ENCODE measurements at places on chromosomes 4 and X.
A peak's percentile ranks its signal among the peaks of the same experiment; 100 is the strongest.

DNA sequence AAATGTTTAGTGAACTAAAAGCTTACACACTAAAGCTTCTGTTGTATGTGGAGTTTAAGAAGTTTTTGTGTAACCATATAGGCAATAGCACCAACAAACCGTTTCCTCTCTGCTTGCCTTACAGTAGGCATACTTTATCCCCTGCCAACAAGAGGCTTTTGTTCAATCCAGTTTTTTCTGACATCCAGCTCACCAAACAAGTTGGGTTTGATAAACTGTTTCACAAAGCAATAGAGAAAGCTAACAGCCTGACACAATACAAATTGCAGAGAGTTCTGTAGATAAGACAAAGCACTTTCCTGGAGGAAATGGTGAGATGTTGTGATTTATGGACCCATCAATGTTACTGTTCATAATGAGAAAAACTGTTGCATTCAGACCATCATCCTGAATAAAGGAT, 53.8 kb downstream of the PACRGL start:
- no peak for DNase-seq

DNA sequence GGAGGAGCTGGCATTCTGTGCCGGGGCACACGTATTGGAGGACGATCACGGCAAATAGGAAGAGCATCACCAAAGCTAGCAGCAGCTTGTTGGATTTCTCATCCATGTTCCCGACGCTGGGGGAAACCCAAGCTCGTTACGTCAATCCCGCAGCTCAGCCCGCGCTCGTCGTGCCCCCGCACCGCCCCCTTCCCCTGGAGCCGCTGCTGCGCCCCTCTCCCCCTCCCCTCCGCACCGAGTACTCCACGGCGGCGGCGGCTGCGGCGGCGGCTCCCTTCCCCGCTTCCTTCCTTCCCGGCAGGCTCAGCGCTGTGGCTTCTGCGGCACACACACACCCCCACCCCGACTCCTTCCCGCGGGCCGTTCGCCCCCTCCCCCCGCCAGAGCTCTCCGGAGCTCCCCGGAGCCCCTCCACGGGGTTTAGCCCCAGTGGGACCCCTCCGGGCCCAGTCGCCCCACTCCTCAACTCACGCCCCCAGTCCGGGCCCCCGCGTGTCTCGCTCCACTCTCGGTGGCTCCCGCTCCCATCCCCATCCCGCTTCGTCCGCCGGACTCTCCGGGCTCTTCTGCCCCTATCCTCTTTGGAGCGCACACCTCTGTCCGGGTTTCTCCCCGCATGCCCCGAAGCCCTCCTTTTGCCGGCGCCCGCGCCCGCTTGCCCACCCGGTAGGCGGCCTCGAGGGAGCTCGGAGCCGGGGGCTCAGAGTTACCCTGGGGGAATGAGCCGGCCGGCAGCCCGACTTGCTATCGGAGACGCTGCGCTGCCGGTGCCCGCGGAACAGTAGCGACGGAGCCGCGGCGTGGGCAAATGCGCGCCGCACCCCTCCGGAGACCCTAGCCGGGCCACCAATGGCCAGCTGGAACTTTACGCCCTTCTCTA, 978 bp downstream of the HS6ST2 start:
- DNase-seq, result peak; percentile 10

DNA sequence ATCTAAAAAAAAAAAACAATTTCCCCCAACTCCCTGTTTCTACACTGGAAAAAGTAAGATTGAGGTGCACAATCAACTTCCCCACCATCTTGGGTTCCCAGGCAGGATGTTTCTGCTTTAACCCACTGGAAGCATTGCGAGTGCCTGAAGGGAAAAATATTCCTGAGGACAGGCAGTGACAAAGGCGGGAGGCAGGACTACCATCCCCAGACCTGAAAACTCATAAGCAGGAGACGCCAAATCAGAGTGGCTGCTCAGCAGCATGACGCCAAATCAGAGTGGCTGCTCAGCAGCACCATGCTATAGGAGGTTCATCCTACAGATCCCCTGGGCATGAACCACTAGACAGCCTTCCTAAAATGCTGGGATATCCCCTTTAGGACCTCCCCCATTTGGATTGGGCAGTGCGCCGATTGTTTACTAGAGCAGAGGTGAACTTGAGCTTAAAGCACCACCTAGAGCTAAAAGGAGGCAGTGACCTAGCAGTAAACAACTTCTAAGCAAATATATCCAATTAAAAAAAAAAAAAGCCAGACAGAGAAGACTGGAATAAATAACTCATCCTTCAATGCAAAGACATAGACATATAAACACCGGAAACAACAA, 35.0 kb upstream of the GK start:
- no peak for DNase-seq

DNA sequence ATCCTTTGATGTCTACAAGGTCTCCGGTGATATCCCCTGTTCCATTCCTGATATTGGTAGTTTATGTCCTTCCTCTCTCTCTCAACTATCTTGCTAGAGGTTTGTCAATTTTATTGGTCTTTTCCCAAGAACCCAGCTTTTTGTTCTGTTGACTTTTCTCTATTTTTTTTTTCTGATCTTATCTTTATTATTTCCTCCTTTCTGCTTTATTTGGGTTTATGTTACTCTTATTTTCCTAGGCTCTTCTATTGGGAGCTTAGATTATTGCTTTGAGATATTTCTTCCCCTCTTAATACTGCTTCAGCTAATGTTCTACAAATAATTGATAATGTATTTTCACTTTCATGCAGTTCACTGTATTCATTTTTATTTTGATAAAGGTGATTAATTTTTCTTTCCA, 44.2 kb downstream of the EIF2S3 start:
- no peak for DNase-seq

GRCh38 chrX:31838617-31839016, 766.8 kb upstream of the FTHL17 start:
- no peak for DNase-seq

GRCh38 chr4:21744046-21744445, 204.5 kb downstream of the KCNIP4 start:
- no peak for DNase-seq

DNA sequence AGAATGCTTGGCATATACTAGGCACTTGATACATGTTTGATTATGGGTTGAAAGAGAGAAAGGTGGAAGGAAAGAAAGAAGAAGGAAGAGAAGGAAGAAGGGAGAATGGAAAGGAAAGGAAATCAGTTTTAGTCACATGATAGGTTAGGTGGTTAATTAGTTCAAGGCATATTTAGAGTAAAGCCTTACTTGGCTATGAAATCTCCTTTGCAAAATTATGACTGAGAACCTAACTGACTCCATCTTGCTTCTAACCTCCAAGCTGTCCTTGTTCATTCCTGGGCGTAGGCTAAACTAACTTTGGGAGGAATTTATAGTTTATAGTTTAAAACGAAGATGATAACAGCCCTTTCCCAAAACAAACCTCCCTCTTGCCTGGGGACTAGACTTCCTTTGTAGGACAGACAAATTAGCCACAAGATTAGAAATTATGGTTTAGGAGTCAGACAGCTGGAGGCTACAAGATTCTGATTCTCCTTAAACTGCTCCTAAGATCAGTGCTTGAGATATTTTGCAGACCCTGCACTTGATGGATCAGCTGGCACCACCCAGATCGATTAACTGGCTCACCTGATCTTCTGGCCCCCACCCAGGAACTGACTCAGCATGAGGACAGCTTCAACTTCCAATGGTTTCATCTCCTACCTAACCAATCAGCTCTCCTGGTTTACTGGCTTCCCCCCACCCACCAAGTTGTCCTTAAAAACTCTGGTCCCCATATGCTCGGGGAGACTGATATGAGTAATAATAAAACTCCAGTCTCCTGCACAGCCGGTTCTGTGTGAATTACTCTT, 55.0 kb downstream of the TXK start:
- DNase-seq, result no peak

DNA sequence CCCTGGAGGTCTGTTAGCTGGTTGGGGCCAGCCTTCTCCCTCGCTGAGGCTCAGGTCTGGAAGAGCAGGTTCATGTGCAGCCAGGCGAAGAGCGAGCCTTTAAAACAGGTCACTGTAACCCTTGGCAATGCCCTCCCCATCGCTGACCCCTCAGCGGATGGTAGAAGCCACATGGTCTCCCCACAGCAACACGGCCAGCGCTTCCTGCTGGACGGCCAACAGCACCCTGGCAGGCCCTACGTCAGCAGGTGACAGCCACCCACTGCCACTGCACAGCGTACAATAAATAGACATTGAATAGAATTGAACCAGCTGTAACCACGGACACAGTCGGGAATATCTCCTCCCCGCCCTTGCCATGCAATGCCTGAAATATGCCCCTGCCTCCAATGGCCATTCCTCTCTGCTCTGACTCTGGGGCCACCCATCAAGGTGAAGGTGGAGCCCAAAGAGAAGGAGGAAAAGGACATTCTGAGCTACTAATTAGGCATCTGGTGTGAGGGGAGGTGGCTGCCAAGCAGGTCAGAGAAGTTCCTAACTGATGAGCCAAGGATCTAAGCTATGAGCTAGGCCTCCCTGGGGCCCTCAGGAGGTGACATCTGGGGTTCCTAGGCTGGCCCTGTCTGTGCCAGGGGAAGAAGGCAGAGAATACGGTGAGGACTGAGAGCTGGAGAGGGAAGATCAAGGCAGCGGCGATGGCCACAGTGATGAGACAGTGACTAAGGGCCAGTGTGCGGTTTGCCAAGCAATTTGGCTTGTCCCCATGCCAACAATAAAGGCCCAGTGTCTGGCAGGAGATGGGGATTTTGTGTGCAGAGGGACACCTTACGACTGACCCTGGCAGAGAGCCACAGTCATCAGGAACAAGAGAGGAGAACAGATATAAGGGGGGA, 202.3 kb downstream of the BCOR start:
- DNase-seq, result no peak

DNA sequence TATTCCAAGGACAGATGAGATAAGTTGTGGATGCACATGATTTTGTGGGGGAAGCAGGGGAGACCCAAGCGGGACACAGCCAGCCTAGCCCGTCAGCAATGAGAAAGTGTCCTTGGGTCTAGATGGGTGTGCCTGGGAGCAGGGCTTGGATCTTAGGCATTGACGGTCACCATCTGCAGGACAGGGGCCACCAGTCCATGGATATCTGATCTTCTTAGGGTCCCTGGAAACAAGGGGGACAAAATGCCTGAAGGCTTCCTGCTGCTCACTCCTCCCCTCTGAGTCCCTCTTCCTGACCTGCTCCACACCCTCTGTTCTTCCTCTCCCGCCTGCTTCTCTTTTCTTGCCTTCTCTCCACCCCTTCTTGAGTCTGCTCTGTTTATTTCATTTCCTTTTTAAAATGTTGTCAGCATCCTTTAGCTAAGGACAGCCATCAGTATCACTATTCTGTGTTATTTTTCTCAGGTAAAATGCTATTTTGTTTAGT, 298.4 kb downstream of the RAPGEF2 start:
- no peak for DNase-seq

DNA sequence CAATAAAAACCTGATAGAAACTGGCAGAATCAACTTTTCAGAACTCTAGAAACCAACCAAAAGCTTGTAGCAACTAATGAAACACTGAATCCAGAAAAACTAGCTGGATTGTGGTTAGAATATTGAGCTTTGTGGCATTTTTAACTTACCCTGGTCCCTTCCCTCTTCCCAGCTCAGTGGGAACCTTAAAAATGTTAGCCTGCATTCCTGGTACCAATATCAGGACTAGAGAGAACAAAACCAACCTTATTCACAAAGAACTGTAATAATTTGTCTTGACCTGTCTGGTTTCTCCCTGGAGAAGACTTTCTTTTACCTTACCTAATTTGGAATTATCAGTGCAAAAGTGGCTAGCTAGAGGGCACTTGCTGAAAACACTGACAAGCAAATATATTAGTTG, 21.2 kb downstream of the SH3D19 start:
- peak; percentile 64 for DNase-seq

DNA sequence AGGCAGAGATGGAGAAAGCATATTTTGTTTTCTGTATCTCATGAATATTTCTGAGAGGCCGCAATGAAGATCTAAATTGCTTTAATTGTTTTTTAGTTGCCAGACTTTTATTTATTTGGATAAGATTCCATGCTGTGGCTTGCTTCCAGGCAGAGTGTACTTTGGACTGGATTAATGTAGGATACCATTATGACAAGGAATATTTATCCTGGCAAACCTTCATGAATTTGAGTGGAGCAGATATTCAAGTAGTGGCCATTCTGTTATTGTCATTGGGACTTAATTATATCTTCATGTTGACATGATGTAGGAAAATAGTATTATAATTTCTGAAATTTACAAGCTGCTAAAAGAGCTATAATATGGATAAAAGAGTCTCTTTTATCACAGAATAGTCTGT, 182.9 kb downstream of the C4orf33 start:
- DNase-seq, result no peak

DNA sequence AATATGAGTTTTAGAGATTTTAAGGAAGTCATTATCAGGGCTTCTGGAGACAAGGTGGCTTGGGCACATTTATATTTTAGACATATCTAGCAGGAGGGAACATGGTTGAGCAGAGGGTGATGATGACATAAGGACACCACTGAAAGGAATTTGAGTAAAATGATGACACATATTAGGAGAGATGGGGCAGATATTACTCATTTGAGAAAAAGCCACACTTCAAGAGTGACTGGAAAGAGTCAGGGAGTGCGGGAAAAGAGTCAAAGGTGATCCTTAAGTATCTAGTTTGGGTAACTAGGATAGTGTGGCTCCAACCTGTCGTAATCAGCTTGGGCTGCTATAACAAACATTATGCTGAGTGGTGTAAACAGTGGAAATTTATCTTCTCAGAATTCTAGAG, 377.7 kb downstream of the PACRGL start:
- DNase-seq, result no peak

DNA sequence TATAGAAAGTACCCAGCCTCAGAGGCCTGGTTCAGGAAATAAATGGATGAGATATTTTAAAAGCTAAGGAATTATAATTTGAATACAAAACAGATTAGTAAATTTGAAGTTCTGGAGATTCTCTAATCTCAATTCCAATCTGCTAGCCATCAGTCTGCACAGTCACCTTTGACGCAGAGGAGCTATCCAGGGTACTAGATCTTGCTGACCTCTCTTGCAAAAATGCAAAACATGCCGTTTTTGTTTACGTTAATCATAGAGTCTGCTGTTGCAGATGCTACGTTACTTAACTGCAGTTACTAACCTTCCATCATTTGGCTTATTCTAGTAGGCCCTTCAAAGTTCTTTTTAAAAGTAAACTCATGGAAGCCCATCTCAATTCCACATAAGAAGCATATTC, 10.4 kb downstream of the CCSER1 start:
- no peak for DNase-seq

- DNase-seq, result peak; percentile 14
Observed at GRCh38 chr4:152187693-152188092, 348.2 kb downstream of the FBXW7 start.

DNA sequence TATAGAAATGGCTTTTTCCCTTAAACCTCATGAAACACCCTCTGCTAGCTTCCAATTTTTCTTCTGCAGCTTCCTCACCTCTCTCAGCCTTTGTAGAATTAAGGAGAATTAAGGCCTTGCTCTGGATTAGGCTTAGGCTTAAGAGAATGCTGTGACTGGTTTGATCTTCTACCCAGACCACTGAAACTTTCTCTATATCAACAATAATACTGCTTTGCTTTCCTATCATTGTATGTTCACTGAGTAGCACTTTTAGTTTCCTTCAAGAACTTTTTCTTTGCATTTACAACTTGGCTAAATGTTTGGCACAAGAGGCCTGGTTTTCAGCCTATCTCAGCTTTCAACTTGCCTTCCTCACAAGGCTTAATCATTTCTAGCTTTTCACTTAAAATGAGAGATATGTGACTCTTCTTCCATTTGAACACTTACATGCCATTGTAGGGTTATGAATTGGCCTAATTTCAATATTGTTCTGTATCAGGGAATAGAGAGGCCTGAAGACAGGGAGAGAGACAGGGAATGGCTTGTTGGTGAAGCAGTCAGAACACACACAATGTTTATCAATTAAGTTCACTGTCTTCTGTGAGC, 28.2 kb downstream of the TMEM154 start:
- no peak for DNase-seq

All from astrocyte (in vitro differentiated cells and primary cell).